Stimulated activated CD8-positive, alpha-beta memory T cell treated with anti-CD3 and anti-CD28 coated beads, Interleukin-15, amount 100 ng/mL, for 24 hours (primary cell): ENCODE measurements at places on chromosomes 3 and 15.

DNA sequence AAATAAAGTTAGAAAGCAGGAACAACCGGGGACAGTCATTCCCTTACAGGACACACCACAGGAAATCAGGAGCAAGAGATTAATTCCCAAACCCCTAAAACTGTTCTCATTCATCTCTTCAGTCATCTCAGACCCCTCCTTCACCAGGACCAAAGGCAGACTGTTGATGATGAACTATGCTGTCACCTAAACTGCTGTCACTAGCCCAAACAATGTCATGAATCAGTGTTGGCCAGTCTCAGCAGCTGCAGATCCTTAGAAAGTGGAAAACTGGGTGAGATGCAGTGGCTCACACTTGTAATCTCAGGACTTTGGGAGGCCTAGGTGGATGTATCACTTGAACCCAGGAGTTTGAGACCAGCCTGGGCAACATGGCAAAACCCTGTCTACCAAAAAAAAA lies 909.6 kb downstream of the ROBO1 start:
- DNase-seq = no peak

GRCh38 chr3:196115678-196116083 lies 33.8 kb upstream of the TFRC start:
- DNase-seq = no peak

- DNase-seq = no peak
Observed at GRCh38 chr3:157274644-157275137, 114.7 kb upstream of the CCNL1 start.

- DNase-seq = no peak
Observed at GRCh38 chr3:149151843-149152242, 22.4 kb downstream of the HPS3 start.

GRCh38 chr15:32682569-32682968 lies 35.2 kb upstream of the GREM1 start:
- DNase-seq = no peak

GRCh38 chr3:128945041-128945877 lies 48.6 kb downstream of the CFAP92 start:
- DNase-seq = no peak

DNA sequence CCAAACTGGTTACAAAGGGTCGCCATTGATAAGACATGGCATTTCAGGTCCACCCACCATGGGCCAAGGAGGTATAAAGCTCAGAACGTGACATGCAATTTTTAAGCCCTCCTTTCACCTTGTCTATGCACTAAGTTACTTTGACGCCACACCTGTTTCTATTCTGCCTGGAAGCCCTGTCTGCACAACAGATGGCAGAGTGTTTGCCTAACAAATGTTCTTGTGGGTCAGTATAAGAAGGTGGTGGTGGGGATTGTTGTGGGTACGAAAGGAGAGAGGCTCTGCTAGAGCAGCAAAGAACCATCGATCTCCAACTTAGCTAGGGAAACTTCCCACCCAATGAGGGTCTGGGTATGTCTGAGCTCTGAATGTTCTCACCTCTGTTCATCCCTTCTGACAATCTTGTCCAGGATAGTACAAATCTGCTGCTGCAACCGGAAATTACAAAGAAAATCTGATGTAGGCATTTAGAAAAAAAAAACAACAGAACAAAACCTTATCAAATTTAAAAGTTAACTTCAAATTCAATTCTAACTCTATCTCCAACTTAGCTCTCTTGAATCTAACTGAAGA lies 945.0 kb upstream of the CFAP20DC start:
- DNase-seq = no peak

DNA sequence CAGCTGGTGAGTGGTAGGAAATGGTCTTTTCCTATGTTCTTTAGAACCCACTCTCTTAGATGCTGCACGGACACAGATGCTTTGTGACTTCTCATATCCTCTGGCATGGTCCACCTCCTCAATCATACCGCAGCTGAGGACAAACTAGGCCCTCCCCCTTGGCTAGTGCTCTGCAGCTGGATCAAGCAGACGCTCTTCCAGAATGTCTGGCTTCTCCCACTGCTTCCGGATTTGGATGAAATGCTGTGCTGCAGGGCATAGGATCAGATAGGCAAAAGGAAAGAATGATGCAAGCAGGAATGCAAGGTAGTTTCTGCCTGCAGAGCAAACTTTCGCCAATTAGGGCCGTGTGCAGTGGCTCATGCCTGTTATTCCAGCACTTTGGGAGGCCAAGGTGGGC lies 75.7 kb upstream of the SLC4A7 start:
- no peak for DNase-seq

DNA sequence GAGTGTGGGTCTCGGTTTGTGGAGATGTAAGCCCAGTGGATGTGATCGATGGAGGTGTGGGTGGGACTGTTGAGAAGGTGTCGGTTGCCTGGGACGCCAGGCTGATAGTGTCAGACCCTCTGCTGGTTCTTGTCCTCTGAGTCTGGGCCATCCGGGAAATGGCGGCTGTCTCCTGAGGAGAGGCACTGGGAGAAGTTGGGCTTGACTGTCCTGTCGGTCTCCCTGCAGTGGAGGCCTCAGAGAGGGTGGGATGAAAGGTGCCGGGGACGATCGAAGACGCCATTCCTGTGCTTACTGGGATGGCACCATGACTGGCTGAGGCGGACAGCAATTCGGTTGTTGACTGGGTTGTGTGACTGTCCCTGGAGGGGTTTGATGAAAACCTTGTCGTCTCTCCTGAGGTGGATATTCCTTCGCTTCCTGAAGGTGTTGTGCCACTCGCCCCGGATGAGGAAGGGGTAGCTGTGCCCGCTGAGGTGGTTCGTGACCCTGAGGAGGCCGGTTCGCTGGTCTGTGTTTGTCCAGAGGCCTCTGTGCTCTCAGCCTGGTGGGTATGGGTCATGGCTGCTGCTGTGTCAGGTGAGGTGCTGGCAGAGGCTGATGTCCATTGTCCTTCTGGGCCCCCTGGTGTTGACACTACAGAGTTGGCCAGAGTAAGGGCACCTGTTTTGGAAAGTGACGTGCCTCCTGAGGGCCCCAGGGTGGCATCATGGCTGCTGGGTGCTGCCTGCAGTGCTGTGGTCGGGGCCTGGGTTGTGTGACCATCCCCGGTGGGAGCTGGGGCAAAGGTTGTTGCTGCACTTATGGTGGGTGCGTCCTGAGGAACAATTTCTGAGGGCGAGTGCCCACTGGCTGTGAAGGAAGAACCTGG lies 22.8 kb downstream of the MUC4 start:
- no peak for DNase-seq

DNA sequence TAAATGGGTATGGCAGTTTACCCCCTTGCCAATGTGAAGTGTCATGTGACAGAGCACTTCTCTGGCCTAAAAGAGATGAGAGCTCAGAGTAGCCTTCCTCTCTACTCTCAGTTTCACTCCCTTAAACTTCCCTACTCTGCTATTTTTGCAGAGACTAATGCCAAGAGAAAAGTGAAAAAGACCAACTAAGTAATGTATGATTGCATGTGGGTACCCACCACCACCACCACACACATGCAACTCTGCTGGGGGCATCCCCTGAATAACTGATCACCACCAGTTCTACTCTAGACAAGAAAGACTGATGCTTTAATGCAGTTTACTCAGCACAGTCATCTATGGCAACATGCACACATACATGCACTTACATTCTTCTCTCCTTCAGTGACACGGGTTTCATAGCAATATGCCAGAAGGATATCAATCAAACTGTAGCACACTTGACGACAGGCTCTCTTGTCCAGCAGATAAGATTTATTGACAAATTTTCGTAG lies 31.3 kb downstream of the SHQ1 start:
- DNase-seq = no peak

DNA sequence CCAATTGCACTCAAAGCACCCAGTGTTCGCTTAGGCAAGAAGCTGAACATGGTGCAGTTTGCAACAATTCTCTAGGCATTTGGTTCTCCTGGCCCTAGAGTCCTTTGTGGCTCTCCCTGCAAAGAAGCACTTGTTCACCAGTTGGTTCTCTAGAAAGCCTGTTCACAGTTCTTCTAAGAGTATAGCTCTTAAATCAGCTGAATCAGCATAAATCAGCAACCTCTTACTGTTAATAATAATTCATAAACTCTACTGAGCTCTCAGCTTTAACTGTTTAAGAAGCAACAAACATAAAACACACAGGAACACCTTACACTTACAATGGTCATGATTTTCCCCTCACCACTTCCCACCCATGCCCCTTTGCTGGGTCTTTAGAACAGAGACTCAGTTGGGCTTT lies 56.8 kb upstream of the PPP2R3A start:
- DNase-seq = no peak

- no peak for DNase-seq
Observed at GRCh38 chr3:65979731-65980130, 59.0 kb downstream of the MAGI1 start.

DNA sequence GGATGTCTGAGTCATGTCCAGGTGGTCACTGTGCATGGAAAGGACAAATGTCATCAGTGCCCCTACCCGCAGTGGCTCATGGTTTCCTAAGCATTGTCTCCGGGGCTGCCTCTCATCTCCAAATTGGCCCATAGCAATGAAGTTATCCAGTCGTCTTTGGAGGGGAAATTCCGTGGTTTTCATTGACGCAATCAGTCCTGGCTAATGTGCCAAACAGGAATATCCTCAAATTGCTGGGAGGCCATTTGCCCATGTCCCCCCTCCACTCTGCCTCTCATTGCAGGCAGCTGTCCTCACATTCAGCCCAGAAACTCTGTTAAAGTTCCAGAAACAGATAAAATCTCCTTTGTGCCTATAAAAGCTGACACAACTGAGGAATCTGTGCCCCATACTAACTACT lies 81.6 kb downstream of the MCTP2 start:
- DNase-seq = no peak

- no peak for DNase-seq
Observed at GRCh38 chr3:139295040-139295439, 48.8 kb upstream of the MRPS22 start.

GRCh38 chr3:28114893-28115292 lies 126.5 kb upstream of the CMC1 start:
- no peak for DNase-seq

GRCh38 chr15:61309031-61309511 lies 80.0 kb upstream of the RORA start:
- DNase-seq = no peak

GRCh38 chr3:44883999-44884431 lies 9.6 kb downstream of the TGM4 start:
- DNase-seq = no peak

DNA sequence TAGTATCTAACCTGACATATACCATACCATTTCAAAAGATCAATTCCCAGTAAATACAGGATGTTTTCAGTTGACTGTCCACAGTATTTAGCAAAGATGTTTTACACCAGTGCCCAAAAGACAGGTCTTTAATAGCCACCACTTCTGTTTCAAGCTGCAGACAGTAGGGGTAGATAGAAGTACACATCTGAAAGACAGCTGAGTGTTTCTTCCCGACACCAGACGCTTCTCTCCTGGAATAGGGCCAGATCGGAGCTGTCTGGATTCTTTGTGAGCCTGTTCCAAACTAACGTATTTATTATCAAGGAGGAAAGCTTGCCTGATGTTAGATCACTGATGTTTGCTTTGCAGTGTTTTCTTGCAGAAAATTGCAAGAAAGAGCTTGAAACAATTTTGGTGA lies 136.1 kb upstream of the RBMS3 start:
- DNase-seq = no peak

DNA sequence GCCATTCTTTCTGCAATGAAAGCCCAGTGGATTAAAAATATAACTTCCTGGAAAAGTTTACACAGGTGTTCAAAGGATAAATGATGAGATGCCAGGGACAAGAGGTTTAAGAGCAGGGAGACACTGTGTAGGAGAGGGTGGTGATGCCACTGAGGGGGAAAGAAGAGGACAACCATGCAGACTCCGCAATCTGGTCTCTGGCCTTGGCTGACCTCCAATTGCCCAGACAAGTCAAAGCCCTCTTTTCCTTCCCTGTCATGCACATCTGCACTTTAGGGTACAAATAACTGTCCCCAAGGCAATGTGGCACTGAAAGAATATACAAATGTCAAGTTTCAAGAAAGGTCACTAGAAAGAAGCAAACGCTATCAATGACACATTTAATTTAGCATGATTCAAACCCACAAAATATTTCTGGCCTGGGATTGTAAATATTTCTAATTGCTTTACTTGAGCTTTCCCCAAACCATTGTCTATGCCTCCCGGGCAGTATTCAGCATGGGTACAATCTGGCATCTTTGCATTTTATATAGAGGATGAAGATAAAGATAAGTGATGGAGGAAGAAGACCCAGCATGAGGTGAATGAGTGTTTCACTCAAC lies 319.4 kb downstream of the PLCL2 start:
- no peak for DNase-seq

DNA sequence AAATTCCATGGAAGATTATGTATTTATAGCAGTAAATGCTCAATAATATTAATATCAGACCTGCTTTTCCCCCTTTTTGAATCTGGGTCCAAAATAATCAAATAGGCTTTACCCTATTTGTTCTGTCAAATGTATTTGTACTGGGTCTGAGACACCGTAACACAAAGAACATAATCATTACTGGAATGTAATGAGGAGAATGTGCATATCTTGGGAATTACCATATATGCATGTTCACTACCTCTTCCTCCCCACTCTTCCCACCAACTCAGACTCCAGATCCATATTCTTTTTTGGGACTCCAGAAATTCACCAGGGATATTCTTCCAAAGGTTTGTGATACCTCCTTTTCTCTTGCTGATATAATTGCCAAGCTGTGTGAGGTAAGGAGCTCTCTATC lies 237.1 kb downstream of the KCNMB2 start:
- DNase-seq = no peak

GRCh38 chr3:94176988-94177745 lies 114.3 kb downstream of the NSUN3 start:
- no peak for DNase-seq

DNA sequence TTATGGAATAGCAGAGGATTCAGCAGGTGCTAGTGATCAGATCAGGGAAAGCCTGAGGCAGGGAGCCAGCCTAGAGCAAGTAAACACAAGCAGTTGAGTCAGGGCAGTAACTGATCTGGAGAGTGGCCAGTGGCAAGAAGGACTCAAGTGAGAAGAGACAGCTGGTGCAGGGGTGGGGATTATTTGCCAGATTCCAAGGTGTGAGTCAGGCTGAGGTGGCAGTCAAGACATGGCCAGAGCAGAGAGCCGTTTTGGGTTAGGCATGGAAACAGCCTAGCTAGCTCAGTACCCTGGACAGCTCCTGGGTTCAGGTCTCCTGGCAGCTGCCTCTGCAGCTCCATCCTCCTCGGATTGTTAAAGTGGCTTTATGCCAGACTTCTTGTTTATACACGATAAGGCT lies 281.9 kb upstream of the ONECUT1 start:
- no peak for DNase-seq
